ENCODE measurements at places on chromosomes 1 and 21.

- DNase-seq: no peak
These were observed 23.1 kb downstream of the SLC35A3 start for GRCh38 chr1:99992760-99993467.

- DNase-seq: no peak
These were observed 18.2 kb upstream of the PEX10 start for GRCh38 chr1:2430592-2430973.

DNA sequence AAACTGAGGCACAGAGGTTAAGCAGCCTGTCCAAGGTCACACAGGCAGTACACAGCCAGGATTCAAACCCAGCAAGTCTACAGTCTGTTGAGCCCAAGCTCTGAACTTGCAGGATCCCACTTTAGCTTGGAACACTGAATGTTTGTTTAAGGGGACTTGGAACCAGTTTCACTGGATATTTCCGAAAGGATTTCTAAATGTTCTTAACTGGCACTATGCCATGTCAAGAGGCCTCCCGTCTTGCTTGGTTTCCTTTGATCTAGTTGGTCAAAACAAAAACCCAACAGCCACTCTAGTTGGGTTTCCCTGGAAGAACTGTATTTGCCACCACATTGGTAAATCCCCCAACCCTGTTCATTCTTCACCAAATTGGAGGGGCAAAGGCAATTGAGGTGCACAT lies 317.6 kb upstream of the KAZN start:
- DNase-seq: no peak

- DNase-seq: no peak
These were observed 73.8 kb upstream of the VAV3 start for GRCh38 chr1:108038653-108039236.

- no peak for DNase-seq
These were observed 83.6 kb downstream of the PRDM2 start for GRCh38 chr1:13783551-13783950.

DNA sequence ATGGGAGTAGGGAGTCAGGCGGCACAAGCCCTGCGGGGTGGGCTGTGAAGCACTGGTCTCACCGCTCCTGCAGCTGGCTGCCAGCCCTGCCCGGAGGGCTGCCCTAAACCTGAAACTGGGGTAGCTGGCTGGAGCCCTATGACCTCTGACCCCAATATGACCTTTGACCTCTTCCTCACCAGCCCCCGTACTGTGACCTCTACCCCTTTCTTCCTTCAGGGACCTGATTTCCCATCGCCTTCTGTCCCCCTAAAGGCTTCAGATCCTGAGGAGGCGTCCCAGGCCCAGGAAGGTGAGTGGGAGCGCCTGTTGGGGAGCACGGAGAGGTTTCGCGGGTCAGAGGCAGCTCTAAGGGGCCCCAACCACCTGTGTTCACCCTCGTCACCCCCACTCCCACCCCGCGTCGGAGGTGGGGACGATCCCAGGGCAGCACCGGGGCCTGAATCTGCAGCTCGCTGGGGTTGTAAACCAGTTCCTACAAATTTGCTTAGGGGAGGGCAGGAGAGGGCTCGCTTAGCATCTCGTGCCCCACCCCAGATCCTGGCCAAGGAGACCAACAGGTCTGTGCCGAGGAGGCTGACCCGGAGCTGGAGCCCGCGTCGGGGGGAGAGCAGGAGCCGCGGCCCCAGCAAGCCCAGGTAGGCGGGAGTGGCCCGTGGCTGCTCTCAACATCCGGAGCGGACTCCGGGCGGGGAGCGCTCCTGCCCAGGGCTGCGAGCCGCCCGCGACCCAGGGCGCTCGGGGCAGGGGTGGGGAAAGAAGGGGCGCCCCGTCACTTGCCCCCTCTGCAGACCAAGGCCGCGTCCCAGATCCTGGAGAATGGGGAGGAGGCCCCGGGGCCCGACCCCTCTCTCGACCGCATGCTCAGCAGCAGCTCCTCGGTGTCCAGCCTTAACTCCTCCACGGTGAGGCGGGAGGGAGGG lies 7.3 kb downstream of the SYTL1 start:
- peak; percentile 49 for DNase-seq

DNA sequence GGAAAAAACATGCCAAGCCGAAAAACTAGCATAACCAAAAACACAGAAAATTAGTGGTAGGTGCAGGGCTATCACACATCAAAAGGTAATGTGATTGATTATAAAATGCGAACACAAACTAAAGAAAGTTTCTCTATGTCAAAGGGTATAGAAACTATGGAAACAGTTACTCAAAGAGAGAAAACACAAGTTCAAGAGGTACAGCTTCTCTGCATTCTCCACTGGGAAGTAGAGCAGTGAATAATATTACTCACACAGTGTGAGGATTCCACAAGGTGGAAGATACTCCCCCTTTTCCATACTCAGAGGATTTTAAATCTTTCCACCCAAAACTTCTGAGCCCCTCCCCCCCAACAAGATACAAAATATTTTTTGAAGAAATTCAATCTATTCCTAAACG lies 18.6 kb downstream of the AKT3 start:
- DNase-seq: no peak
